CD4-positive, alpha-beta T cell treated with Interleukin-2 at 100 ng/mL for 4 hours (primary cell): ENCODE measurements at places on chromosomes 7 and 10.

DNA sequence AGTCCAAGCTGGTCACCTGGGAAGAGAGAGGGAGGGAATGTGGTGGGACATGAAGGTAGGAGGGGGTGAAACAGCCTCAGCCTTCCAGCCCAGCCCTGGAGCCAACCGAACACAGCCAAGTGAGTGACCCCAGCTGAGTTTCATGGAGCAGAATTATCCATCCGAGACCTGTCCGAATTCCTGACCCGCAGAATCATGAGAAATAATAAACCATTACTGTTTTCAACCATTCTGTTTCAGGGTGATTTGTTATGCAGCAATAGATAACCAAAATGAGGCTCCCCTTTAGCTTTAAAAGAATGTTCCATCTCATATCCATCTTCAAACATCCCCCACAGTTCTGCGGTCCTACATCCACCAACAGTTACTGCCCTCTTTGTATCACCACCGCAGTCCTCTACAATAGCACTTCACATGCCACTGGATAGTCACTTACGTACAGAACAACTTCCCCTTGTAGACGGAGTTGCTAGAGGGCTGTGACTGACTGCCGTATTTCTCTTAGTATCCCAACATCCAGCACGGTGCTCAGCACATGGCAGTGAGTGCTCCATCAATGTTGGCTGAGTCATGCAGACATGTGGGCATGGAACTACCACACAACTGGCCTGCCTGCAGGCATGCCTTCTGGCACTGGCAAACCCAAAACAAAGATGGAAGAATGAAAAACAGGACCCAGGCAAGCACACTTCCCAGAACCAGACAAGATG is 18.5 kb downstream of the KIAA1549 start:
- DNase-seq, result no peak

GRCh38 chr7:142303650-142304049 is 45.8 kb upstream of the PRSS58 start:
- DNase-seq, result peak; percentile 51

GRCh38 chr10:131113709-131114291 is 197.7 kb downstream of the TCERG1L start:
- no peak for DNase-seq

- no peak for DNase-seq
These were observed 239.3 kb downstream of the THSD7A start for GRCh38 chr7:11592699-11593098.

GRCh38 chr7:128693373-128694015 is 21.4 kb downstream of the GARIN1A start:
- no peak for DNase-seq

DNA sequence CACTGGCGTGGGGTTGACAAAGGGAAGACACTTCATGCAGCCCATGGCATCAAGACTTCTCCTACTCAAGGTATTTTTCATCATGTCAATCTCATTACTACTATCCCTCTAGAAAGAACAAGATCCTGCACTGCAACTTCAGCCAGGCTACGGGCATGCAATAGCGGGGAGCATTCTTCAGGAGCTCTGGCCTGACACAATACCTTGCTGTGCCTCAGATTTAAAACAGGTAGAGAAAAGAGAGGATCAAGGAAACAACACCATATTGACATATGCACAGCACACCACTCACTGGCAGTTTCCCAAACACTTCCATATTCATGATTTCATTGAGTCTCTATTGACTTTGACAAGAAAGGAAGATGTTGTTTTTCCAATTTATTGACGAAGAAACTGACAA is 51.5 kb downstream of the DOCK4 start:
- DNase-seq, result no peak

- DNase-seq, result no peak
These were observed 137.5 kb downstream of the ST7 start for GRCh38 chr7:117090791-117091190.

DNA sequence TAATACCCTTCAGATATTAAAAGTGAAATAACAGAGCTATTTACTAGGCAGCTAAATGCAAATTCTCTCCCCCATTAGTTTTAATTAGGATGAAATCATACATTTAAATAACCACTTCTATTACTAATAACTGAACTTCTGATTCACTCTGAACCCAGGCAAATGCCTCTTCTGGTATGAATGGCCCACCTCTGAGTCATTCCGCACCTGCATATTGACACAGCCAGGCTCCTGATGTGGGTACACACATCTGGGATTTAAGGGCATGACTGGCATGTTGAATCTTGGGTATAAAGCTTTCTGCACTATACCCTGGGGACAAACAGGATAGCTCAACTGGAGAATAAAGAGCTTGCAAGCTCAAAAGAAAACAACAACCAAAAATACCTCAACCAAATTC is 140.9 kb downstream of the AUTS2 start:
- DNase-seq, result no peak

- no peak for DNase-seq
These were observed 50.3 kb downstream of the HIP1 start for GRCh38 chr7:75688200-75689136.

DNA sequence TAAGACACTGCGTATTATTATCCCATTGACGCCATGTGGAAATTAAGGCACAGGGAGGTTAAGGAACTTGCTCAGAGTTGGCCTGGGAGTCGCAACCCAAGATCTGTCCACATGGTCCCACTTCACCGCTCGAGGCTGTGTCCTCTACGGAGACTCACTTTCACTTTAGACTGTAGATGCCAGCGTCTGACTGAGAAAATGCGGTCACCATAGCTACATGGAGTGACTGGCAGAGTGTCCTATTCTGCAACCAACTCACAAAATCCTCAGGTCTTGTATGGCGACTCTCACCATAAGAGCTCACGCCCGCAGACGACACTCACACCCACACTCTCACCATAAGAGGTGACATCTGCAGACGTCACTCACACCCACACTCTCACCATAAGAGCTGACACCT is 257.9 kb downstream of the PTPRN2 start:
- DNase-seq, result no peak

GRCh38 chr7:42964849-42965805 is 33.0 kb downstream of the MRPL32 start:
- no peak for DNase-seq

GRCh38 chr7:66202441-66202840 is 2.7 kb upstream of the TPST1 start:
- no peak for DNase-seq

DNA sequence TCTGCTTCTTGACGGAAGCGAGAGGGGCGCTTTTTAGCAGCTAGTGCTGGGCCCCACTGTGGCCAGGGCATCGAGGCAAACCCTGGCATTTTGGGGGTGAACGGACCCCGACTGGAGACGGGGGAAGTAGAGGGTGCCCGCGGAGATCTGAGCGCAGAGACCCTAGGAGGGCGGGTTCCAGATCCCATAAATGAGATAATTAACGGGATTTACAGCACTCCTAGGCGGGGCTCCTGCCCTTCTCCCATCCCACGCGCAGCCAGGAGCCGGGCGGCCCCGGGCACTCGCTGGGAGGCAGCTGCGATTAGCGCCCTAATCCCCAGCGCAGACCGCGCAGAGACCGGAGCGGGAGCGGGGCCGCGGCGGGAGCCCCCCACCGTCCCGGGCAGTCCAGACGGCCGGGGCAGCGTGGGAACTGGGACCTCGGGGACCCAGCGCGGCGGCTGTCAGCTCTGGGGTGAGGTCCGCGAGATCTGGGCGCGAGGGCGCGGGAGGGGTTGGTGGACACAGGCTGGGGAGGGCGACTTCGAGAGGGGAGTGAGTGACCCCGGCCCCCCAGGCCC is 735 bp downstream of the JCAD start:
- DNase-seq, result no peak

DNA sequence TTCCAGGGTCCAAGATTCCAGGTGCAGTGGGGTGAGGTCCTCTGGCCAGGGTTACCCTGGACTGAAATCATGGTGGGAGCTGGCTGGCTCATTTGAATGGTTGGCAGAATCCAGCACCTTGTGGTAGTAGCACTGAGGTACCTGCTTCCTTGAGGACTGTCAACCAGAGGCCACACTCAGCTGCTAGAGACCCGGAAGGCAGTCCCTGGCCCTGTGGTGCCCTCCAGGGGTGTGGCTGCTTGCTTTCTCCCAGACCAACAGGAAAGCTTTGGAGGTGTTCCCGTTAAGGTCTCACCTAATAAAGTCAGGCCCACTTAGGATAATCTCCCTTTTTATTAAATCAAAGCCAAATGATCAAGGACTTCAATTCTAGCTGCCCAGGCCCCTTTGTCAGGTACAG is 107.7 kb upstream of the GDF10 start:
- no peak for DNase-seq

DNA sequence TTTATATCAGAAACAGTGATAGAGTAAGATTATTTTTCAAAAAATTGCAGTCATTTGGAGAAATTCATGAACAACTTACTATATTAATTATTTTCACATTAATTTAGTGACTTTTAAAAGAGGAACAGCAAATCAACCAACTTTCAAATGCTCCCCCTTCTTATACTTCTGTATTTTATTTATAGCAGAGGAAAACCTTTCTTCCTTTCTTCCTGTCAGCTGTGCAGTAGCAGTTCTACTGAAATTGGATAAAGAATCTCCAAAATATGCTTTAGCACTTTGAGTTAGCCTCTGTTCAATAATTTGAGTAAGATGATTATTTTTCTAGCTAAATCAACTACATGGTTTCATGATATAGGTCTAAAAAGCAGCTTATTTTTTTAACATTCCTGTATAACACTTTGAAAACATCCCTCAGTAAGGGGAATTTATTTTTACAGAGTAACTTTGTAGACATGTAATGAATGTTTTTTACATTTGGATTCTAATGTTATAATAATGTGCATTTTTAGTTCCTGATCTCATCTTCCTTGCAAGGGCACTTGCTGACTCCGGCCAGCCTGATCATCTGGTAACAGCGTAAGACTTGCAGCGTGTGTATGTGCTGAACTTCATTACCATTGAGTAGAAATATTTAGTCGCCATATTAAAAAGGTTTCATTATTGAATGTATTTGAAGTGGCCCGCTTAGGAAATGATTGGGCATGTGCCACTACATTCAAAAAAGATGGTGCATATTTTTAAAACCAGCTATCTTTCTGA is 158.3 kb upstream of the HDAC9 start:
- DNase-seq, result no peak

- DNase-seq, result no peak
These were observed 12.4 kb downstream of the UMAD1 start for GRCh38 chr7:7652798-7653540.

DNA sequence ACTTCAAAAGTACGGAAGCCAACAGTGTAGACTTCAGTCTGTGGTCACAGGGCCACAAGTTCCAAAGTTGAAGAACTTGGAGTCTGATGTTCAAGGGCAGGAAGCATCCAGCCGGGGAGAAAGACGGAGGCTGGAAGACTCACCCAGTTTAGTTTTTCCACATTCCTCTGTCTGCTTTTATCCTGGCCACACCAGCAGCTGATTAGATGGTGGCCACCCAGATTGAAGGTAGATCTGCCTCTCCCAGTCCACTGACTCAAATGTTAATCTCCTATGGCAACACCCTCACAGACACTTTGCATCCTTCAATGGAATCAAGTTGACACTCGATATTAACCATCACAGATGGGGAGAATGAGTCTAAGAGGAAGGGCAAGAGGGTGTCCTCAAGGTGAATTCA is 19.3 kb upstream of the FRMD4A start:
- no peak for DNase-seq

GRCh38 chr10:689452-690371 is at the start of gene DIP2C:
Gene DIP2C, minus strand, starts transcription at chr10:689668. Its CDS starts 90 bp downstream, at chr10:689578.
- no peak for DNase-seq

DNA sequence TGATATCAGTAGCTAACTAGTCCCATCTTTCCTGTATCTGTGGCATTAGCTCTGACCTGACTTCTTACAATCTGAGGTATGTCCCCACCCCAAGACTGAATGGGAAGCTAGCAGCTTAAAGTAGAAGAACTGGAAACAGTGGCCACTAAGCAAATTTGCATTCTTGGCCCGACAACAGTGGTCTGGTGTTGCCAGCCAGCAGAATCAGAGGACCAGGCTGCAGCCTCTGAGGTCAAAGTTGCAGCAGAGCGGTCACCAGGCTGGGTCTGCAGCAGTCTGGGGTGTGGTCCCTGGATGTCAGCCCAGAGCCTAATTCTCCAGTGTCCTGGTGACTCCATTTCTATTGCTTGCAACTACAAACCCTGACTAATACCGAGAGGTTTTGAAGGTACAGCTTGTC is 26.3 kb downstream of the FAM107B start:
- DNase-seq, result no peak

DNA sequence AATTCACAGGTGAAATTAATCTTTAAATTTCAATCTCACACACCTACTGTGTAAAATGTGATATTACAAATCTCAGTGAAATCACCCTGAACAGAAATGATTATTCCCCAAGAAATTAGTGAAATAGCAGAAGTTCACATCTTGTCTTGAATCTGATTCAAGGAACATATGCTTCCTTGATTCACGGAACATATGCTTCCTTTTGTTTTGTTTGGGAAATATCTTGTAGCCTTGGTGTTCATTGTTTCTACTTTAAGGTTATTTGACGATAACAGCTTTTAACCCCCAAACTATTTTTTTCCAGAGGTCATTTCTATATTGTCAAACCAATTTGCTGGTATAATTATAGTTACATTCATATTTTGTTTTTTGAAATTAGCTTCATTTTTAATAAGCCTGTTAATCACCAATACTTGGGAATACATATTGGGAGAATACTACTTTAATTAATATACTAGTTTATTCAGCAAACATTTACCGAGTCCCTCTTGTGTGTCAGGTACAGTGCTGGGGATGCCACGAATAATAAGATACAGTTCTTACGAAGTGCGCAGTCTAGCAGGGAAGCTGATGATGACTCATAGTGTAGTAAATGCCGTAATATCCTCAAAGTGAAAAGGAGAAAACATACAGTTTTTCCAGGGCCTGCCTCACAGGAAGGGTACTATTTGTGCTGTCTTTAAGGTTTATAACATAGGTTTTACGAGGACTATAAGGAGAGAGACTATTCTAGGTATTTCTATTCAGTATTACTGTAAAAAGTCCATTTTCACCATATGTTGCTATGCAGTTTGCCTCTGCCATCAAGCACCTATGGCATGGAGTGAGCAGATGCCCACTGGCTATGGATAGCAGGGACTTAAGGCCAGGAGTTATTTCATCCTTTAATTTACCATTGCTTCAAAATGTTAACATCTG is 32.5 kb downstream of the PRKAR2B start:
- DNase-seq, result no peak

DNA sequence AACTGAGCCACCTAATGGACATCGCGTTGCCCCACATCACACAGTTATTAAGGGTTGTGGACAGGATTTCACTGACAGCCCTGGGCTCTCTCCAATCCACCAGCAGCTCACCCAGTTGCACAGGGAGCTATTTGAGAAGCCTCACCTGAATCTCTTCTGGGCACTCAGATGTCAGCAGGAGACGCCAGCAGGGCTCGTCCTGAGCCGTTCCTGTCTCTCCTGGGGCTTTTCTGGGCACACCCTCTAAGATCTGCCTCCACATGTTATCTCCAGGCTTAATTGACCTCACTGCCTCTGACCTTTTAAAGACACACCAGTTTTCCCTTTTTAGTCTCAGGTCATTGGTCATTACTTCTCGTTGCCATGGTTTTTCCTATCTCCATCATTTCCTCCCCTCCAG is 63.0 kb downstream of the GRID1 start:
- DNase-seq, result no peak
